Stomach (tissue), 19 donors: ENCODE measurements at places on chromosomes 2 and 18. TPM values are rescaled to one million over a fixed set of nuclear protein-coding genes. Genes with fewer than 3 reads are reported as not detected.

DNA sequence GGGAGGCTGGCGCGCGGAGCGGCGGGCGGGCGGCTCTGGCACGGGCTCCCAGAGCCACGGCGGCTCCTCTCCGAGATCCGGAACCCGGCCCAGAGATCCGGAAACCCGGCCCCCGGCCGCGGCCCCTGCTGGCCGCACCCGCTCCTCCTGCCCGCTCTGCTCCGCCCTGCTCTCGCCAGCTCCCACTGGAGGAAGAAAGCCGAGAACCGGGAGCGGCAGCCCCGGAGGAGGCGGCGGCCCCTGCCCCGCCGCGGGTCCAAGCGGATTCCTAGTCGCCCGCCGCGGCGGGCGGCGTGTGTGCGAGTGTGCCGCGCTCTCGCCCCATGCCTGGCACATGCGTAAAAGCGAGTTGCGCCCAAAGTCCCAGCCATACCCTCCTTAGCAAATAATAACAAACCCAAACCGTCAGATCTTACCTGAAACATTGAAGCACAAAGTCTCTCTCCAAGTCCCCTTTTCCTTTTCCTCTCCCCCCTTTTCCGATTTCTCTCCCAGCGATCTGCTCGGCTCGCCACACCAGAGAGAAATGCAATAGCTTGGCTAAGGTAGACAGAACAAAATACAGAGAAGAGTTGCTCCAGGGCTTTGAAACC, 108.7 kb upstream of the KCTD1 start:
- DNase-seq, result peak; percentile 85

GRCh38 chr2:12791906-12792305, 75.2 kb downstream of the TRIB2 start:
- DNase-seq, result no peak

Gene AP1S3
- 1.5 TPM for polyA plus RNA-seq

Gene LAMA1
- polyA plus RNA-seq, result not detected

Gene SLC14A1
- polyA plus RNA-seq, result 0.56 TPM

DNA sequence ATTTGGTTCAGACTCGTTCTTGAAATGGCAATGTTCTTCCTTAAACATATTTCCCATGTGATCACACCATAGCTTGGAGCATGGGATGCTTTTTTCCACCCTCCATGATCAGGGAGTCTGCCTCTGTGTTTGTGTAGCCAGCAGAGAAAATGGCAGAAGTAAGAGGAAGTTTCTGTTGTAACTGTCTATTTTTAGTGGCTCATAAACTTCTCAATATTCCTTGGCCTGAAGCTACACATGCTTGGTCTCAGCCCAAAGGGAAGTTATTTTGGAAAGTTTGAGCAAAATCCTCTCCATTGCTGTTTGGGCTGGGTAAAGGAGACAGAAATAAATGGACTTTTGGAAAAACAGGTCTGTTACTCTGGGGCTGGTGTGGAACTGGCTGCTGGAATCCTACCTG, 33.4 kb upstream of the ITGA6 start:
- DNase-seq, result peak; percentile 51

- no peak for DNase-seq
Observed at GRCh38 chr2:29039718-29040480, 34.4 kb downstream of the PCARE start.

DNA sequence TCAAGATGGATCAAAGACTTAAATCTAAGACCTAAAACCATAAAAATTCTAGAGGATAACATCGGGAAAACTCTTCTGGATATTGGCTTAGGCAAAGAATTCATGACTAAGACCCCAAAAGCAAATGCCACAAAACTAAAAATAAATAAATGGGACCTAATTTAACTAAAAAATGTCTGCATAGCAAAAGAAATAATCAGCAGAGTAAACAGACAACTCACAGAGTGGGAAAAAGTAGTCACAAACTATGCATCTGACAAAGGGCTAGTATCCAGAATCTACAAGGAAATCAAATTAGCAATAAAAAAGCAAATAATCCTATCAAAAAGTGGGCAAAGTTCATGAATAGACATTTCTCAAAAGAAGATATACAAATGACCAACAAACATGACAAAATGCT, 18.2 kb upstream of the ASB18 start:
- DNase-seq, result no peak

Gene LRP2
- 0.28 TPM for polyA plus RNA-seq

DNA sequence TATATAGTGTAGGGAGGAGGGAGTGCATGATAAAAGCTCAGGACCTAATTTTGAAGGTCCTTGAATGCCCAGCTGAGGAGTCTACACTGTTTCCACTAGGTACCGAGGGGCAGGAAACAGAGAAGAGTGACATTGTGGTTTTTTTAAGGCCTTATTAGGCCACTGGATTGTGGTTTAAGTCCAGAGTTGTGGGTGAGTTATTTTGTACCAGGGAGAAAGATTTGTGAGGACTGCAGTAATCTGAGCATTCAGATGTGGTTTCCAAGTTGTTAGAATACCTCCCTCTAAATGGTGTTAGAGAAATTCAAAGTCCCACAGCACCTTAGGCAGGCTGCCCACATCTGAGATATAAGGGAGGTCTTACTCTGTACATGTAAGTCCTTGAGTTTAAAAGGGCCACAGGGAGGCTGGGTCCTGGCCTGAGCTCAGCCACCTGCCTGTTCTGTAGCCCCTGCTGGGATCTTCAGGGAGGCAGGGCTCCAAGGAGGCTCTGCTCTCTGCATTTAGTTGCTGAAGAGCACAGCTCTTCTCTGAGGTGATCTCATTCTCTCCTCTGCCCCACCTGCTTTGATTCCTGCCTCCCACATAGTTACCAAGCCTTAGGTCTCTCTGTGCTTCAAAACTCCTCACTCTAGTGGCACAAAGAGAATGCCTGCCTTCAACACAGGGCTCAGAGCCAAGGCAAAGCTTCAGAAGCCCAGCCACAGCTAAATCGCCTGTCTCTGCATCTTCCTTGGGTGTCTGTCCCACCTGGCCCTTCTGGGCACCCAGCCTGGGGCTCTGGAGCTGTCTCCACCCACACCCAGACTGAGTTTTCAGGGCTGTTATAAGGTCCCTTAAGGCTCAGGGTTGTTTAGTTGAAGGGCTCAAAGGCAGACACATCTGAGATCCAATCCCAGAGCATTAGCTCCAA, 88.1 kb downstream of the VSNL1 start:
- DNase-seq, result no peak

Gene TSPYL6
- polyA plus RNA-seq, result not detected

GRCh38 chr2:174331595-174332216, 3.0 kb upstream of the SP9 start:
- DNase-seq, result no peak

- DNase-seq, result no peak
Observed at GRCh38 chr18:12093520-12094257, at the start of gene ANKRD62. ANKRD62 (plus strand) TSS chr18:12093843; CDS start chr18:12094018, 175 bp downstream.

- DNase-seq, result no peak
Observed at GRCh38 chr18:755506-755905, 43.1 kb upstream of the ENOSF1 start.

DNA sequence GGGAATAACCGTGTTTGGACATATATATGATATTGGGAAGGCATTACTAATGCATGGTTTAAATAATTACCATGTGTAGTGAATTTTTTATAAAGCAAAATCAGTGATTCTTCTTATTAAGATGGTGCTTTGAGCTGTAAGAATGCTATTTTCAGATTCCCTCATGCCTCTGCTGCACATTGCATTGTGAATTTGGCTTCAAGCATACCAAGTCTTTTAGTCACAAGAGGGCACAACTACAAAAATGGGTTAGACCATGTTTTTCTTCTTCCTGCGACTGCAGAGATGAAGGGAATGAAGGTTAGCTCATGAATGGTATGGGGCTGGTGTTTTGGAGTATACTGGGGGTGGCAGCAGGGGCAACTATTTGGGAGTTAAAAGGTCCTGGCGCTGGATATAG, 320.1 kb downstream of the SLC4A3 start:
- no peak for DNase-seq

DNA sequence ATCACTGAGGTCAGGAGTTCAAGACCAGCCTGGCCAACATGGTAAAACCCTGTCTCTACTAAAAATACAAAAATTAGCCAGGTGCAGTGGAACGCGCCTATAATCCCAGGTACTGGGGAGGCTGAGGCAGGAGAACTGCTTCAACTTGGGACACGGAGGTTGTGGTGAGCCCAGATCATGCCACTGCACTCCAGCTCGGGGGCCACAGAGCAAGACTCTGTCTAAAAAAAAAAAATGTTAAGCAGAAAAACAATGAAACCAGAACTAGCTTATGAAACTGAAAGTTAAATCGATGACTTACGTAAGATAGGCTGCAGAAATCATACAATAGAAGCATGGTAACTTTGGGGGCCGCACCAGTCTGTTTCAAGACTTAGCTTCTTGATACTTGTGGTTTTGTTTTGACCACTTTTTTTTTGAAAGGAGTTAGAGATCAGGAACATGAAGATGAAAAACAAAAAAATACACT, 6.2 kb upstream of the GPR155 start:
- DNase-seq, result no peak

DNA sequence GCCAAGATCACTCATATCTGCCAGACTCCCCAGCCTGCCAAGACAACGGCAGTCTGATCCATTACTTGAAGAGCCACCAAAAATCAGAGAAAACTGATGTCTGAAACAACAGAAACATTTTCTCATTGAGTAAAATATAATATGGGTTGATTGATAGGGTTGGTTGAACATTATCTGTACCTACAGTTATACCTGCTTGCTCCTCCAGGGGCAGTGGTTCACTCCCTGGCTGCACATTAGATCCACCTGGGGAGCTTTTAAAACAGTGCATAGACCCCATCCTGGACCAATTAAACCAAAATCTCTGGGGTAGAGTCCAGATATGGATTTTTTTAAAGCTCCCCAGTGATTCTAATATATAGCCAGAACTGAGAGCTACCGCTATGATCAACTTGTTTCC, 43.6 kb upstream of the SLC14A2 start:
- no peak for DNase-seq

Gene COL6A3
- polyA plus RNA-seq, result 23.3 TPM

GRCh38 chr2:227238238-227239237, 74.1 kb downstream of the COL4A3 start:
- DNase-seq, result peak; percentile 72

- no peak for DNase-seq
Observed at GRCh38 chr2:31383471-31384153, 30.9 kb downstream of the XDH start.

- peak; percentile 44 for DNase-seq
Observed at GRCh38 chr18:35582899-35583558, 1.5 kb downstream of the GALNT1 start.

Gene ADAM23
- 1.4 TPM for polyA plus RNA-seq

Gene LIMS3
- polyA plus RNA-seq, result 2.1 TPM

Gene TSHZ1
- 7.0 TPM for polyA plus RNA-seq

Gene FAM124B
- 0.56 TPM for polyA plus RNA-seq

- no peak for DNase-seq
Observed at GRCh38 chr2:140234116-140234515, 1453.9 kb upstream of the NXPH2 start.

GRCh38 chr2:42878581-42878980, 86.2 kb upstream of the HAAO start:
- DNase-seq, result no peak

Gene UGT1A9
- not detected for polyA plus RNA-seq

GRCh38 chr2:34738691-34739090, 1139.6 kb upstream of the FAM98A start:
- no peak for DNase-seq

DNA sequence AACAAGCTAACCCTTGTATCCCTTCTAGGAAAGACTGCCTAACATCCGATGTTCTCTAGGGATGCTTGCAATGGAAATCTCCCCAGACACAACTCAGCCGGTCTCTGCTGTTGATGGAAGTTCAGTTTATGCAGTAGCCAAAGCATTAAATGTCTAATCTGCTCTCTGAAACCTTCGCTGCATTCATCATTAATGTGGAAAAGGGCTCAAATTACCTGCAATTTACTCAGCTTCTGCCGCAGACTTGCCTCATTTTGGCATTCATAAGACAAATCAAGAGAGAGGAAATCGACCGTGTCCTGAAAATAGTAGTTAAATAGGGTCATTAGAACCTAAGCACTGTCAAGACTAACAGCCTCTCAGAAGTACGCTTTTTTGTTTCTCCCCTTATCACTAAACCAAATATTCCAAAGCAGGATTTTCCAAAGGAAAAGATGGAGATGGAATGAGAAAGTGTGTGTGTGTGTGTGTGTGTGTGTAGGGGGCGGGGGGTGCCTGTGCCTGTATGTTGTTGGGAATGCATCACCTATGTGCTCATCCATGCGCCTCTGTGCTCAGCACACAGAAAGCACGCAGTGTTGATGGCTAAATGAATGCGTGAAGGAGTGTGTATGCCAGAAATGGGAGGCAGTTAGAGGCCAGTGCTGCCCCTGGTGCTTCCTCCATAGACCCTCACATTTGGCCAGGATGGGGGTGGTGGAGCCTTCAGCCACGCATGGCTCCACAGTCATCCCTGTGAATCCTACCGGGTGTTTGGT, 7.4 kb downstream of the LCT start:
- DNase-seq, result no peak

DNA sequence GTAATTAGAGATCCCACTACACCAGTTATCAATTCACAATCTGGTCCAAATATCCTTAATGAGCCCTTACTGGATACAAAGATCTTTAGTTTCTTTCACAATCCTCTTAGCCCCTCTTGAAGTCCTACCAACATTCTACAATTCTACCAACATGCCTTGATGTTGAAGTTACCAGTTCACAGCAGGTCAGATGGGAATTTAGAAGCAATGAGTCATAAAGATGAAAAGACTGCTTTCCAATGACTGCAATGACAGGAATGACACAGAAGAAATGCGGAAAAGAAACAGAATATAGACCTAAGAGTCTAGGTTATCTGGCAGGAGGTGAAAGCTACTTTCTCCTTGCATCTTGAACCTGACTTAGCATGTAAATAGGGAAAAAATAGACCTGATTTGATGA, 24.5 kb downstream of the RTTN start:
- no peak for DNase-seq

Gene ARHGEF33
- 0.19 TPM for polyA plus RNA-seq

- DNase-seq, result no peak
Observed at GRCh38 chr2:39390216-39390615, 46.9 kb downstream of the MAP4K3 start.

Gene RUFY4
- polyA plus RNA-seq, result 0.43 TPM

- DNase-seq, result no peak
Observed at GRCh38 chr2:96256611-96257113, 9.1 kb downstream of the TMEM127 start.

Gene CERKL
- 0.25 TPM for polyA plus RNA-seq

Gene SH3YL1
- 156 TPM for polyA plus RNA-seq
